ENCODE measurements at places on chromosomes 16 and 17.

DNA sequence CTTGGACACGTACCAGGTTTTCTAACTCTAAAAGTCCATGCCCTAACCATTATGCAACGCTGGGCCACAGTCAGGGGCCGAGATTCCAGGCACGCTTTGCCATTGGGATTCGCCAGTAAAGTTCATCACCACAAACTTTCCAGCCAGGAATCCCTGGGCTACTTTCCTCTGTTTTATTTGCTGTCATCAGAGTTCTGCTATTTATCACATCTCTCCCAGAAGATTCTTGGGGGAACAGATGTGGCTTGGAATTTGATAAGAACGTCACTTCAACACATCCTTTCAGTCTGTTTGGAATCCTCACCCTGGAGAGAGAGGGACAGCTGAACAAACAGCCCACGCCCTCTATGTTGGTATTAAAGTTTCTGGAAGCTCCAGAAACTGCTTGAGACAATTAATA, 109.6 kb upstream of the CACNG3 start:
- no peak for DNase-seq

DNA sequence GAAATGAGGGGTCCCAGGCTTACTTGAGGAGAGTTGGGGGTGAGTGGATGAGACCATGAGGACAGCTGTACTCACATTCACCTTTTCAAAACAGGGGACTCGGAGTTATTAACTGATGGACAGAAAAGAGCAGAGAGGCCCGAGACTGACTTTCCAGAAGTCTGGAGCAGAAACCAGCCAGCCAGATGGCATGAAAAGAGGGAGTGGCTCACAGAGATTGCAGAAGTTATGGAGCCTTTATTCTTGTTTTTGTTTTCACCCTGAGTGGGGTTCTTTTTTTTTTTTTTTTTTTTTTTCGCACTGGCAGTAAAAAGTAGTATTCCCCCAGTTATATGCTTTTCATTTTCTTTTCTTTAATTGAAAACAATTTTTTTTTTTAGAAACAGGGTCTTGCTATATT, 18.9 kb downstream of the TVP23A start:
- no peak for DNase-seq

DNA sequence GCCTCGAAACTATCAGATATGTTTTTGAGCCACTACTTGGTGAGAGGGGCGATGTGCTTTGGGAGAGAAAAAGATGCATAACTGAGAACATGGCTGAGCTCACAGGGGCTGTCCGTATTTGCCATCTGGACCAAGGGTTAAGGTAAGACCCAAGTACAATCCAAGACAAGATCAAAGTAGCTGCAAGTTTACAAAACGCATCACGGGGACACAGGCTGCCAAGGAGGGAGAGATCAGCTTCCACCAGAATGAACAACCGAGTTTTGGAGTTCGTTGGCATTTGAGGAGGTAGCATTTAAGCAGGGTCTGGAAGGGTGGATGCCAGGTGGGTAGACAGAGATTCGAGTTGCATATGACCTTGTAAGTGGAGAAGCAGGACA, 2.2 kb downstream of the PITPNC1 start:
- no peak for DNase-seq

DNA sequence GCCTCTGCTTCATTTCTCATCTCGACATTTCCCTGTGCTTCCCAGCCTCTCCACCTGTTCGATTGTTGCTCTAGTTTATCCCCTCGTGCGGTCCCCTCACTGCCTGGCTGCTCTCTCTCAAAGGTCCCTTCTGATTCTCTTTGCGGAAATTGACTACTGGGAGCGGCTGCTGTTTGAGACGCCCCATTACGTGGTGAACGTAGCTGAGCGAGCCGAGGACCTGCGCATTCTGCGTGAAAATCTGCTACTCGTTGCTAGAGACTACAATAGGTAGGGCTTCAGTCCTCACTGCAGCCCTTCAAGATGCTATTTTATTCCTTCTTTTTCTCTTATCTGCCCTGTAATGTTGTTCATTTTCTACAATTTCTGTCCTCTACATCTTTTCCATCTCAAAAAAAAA, 39.4 kb downstream of the DNAH2 start:
- no peak for DNase-seq

- peak; percentile 71 for DNase-seq
These were observed 26.0 kb downstream of the ZDHHC7 start for GRCh38 chr16:84985079-84986065.

GRCh38 chr16:3094289-3095027, 4.6 kb downstream of the ZSCAN10 start:
- DNase-seq: peak; percentile 69

DNA sequence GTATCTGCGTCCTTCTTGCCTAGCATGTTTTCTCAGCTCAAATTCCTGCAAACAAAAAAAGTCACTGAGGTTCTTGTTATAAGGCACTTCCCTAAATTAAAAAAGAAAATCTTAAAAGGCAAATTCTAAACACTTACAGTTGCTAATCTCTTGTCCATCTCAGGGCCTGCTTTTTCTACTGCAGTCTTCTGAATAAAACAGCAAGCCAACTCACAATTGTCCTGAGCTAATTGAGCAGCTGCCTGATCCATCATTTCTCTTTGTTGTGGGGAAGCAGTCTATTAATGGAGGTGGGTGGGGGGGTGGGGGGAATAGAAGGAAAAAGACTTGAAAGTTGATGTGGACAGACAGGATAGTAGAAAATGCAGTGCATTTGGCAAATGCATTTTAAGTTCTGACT, 27.0 kb downstream of the SETD6 start:
- DNase-seq: no peak

DNA sequence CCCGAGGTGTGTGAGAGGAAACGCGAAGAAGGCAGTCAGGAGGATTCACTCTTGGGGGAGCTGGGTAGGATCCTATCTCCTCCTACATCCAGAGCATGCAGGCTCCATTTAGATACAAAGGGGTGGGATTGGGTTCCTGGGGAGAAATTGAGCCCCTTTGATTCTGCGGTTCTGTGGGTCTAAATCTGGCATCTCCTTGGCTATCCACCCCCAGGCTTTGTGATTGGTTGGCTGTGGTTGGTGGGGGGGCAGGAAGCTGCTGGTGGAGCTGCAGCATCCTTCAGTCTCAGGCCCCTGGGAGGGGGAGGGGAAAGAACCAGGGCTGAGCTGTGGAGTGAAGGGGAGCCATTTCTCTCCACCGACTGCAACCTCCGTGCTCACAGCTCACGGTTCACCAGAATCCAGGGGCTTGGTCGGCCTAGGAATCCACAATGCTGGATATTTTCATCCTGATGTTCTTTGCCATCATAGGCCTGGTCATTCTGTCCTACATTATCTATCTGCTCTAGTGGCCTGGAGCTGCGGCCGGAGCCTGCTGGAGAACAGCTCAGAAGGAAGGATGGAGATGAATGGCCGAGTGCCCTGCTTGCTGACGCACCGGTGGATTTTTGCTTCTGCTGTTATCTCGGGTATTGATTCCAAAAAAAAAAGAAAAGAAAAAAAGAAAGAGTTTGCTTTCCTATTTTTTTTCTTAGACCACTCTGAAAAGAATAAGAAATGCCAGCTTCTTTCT, at the start of gene LASP1NB:
TSS of gene LASP1NB (plus strand) at position 352 of the 733 bp plus-strand sequence.
- DNase-seq: peak; percentile 70

DNA sequence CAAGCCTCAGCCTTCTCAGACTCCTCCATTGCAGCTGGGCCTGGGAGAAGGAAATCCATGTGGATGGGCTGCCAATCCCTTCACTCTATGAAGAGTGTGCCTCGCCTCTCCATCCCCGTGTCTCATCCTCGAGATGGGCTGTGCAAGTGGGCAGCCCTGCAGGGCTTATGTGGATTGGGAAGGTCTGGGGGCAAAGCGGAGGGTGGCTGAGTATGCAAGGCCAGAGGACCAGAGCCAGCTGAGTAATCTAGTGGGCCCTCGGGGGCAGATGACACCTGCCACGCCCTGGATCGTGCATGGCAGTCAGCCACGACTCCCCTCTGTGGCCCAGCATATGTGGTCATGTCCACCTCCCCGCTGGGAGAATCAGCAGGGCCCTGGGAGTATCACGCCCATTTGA, 78.9 kb downstream of the IRX5 start:
- no peak for DNase-seq

DNA sequence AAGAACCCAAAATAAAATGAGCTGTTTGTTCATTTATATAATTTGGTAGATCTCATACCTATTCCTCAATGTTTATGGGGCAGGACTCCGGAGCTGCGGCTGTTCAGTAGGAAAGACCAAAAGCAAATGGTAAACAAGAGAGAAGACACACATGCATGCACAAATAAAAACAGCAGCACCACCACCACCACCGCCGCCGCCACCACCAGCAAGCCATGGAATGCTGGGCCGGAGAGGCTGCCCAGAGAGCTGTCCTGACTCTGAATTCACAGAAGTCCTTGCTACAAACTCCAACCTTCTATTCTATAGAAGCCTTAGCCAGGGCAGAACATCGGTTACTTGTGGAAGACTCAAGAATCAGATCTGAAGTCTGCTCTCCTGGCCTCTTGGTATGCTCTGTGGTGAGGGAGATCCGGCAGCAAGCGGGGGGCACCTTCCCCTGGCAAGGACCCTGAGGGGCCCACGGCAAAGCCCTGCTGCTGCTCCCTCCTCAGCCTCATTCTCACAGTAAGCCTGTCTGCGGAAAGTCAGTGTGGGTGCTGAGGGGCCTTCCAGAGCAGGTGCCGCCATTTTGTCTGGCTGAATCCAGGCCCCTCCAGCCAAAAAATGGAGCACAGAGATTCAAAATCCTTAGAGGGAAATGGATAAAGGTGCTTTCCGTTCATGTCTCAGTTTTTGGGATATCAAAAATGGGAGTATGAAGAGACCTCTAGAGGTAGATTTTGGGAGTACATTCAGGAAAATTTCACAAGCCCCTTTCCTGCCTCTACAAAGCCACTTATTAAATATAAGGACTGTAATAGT, 6.4 kb upstream of the FOXJ1 start:
- DNase-seq: no peak

- DNase-seq: no peak
These were observed 37.1 kb downstream of the MPRIP start for GRCh38 chr17:17079336-17079735.

GRCh38 chr16:52296076-52296475, 250.9 kb downstream of the TOX3 start:
- DNase-seq: no peak

DNA sequence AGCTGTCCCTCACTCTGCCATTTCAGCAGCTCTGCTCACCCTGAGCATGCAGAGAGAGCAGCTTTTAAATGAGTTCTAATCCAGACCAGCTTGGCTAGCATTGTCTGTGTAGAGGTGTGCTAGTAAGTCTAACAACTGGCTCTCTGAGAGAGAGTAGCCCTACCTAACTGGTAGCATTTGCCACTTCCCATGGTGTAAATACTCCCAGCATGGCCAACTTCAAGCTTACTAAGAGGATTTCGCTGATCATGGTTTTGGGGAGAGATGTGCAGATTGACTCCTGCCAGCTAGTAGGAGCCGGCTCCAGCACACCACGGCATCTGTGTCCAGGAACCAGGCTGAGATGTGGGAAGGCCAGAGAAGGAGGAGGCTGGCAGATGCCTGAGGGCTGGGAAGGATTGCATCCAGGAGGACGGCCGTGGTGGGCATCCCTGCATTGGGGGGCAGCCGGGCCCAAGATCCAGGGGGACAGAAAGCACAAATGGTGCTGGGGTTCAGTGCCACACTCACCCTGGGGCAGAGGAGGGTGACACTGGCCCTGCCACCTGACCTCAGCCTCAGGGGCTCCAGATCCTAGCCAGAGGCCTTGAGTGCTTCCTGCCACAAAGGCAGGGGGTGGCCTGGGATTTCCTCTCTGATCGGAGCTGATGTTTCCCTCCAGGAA, 394.9 kb upstream of the TNRC6C start:
- DNase-seq: no peak

DNA sequence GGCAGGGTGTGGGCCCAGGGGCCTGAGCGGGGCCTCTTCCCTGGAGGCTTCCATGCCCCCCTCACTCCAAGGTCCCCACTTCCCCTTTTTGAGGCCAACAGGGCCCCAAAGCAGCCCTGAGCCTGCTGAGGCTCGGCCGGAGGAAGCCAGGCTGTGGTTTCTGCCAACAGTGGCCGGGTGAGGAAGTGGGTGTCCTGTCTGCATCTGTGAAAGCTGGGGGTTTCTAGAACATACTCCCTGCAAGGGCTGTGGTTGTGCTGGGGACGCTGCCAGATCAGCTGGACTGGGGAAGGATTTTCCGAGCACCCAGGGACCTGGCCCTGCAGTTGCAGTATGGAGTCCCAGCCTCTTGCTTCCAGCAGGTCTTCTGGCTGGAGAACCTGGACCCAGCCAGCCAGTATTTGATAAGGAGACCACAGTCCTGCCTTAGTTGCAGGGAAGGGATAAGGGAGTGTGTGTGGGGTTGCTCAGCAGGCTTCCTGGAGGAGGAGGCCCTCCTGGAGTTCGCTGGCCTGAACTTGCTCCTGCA, 15.7 kb downstream of the ADCY7 start:
- no peak for DNase-seq

DNA sequence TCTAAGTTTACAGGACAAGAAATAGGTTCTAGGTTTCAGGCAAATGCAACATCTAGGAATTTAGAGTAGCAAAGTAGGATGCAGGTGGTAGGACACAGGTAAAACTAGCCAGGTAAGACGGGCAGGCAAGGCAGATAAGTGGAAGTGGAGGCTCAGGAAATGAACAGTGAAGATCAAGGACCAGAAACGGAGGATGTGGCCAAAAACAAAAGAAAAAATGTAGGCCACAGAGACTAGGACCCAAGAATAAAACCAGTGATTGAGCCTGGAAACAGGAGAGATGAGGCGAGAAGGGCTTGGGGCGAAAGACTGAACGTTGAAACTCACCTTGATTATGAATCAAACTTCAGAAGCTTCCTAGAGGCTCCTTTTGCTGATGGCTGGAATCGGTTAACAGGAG, 24.0 kb downstream of the CPSF4L start:
- no peak for DNase-seq

DNA sequence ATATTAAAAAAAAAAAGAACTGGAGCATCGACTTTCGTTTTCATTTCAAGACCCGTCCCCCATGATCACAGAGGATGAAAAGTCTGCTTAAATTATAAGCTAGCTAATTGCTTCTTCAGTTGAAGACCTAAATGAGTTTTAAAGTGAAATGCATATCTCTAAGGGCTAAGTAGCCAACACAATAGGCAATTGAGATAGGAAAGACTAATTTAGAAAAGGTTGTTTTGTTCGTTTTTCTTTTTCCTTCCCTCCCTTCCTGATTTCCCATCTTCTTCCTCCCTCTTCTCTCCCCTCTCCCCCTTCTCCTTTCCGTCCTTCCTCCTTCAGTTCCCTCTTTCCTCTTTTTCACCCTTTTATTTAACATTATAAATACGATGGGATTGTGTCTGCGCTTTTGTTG, 377.2 kb downstream of the WWOX start:
- DNase-seq: no peak

DNA sequence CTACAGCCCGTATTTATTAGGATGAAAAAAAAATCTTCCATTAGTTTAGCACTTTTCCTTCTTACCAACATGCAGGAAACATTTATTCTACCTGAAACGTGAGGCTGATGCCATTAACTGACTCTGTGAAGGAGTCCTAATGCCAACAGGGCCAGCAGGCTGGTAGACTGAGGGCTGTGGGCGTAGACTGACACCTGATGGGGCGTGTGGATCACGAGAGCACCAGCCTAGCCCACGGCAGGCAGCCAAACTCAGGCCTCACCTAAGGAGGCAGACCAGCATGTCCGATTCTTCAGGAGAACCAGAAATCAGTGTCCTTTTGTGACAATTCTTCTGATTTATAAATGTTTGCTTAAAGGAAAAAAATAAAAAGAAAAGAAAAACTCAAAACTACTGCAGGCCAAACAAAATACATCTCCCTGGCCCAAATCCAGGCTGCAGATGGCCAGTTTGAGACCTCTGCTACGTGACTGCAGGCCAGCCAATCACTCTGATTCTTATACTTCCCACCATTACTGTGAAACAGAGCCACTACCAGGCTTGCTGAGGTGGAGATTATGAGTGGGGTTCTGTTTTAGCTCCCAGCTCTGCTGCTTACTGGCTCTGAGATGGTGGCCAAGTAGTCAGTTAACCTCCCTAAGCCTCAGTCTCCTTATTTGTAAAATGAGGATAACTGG, 66.5 kb downstream of the GNAO1 start:
- DNase-seq: no peak

GRCh38 chr16:70662991-70663523, 16.7 kb downstream of the IL34 start:
- no peak for DNase-seq

Measured in AG08396 (cell line).